ENCODE measurements at places on chromosomes 16 and 17.
A peak's percentile ranks its signal among the peaks of the same experiment; 100 is the strongest.

DNA sequence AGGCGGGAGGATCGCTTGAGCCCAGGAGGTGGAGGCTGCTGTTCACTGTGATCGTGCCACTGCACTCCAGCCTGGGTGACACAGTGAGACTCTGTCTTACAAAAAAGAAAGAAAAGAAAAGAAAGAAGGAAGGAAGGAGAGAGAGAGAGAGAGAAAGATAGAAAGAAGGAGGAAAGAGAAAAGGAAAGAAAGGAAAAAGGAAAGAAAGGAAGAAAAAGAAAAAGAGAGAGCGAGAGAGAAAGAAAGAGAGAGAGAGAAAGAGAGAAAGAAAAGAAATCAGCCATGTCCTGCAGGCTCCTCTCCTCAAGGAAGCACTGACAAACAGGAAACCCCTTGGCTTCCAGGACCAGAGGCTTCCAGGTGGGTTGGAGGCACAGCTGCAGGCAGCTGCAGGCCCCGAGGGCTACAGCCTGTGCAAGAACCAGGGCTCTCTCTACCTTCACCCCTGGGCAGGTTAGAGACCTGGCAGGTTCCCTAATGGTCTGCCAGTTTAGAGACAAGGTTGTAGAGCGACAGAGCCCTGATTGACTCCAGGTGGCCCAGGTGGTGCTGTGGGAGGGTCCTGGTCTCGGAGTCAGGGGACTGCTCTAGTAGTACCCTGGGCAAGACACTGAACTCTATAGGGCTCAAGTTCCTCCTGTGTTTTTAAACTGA is 53.8 kb downstream of the PECAM1 start:
- no peak for DNase-seq

DNA sequence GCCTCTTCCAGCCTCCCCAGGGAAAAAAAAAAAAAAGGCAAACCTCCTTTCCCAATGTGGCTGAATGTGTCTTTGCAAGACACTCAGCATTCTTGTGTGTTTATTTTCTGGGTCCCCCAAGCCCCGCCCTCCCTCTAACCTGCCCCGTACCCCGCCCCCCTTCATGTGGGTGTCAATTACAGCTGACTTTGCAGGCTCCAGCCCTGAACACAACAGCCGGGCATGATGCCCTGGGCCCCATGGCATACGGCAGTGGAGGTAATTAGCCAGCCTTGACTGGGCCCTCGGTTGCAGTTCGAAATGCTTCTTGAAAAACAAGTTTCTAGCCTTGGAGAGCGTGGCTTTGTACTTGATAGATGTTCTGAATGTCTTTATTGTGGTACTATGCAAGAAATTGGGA is 354.7 kb upstream of the RBFOX1 start:
- no peak for DNase-seq

- DNase-seq, result no peak
Measured at GRCh38 chr16:25317732-25318316, 60.2 kb upstream of the ZKSCAN2 start.

GRCh38 chr17:83071966-83072562 is 7.3 kb upstream of the METRNL start:
- DNase-seq, result no peak

- DNase-seq, result no peak
Measured at GRCh38 chr16:57348327-57348726, 10.3 kb upstream of the CCL22 start.

DNA sequence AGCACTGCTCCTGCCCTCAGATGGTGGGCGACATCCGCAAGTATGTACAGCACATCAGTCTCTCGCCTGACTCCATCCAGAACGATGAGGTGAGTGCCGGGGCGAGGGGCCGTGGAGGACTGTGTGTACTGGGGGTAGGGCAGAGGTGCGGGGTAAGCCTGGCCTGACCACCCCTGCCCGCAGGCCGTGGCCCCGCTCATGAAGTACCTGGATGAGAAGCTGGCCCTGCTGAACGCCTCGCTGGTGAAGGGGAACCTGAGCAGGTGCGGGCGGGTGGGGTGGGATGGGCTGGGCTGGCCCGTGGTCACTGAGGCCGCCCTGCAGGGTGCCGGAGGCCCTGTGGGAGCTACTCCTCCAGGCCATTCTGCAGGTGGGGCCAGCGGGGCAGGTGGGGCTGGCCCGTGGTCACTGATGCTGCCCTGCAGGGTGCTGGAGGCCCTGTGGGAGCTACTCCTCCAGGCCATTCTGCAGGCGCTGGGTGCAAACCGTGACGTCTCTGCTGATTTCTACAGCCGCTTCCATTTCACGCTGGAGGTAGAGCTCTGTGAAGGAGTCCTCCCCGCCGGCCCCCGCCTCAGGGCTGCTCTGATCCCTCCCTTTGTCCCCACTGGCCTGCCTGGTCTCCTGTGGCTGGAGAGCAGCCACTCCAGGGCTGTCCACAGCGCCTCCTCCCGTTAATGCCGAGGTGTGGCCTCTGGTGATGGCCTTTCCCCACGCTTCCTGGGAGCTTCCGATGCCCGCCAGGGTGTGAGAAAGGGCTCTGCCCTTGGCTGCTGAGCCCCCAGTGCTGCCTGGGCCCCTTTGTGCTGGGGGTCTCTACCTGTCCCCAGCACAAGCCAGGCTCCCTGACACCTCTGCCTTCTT is 5.0 kb downstream of the TSR3 start:
- DNase-seq, result no peak

DNA sequence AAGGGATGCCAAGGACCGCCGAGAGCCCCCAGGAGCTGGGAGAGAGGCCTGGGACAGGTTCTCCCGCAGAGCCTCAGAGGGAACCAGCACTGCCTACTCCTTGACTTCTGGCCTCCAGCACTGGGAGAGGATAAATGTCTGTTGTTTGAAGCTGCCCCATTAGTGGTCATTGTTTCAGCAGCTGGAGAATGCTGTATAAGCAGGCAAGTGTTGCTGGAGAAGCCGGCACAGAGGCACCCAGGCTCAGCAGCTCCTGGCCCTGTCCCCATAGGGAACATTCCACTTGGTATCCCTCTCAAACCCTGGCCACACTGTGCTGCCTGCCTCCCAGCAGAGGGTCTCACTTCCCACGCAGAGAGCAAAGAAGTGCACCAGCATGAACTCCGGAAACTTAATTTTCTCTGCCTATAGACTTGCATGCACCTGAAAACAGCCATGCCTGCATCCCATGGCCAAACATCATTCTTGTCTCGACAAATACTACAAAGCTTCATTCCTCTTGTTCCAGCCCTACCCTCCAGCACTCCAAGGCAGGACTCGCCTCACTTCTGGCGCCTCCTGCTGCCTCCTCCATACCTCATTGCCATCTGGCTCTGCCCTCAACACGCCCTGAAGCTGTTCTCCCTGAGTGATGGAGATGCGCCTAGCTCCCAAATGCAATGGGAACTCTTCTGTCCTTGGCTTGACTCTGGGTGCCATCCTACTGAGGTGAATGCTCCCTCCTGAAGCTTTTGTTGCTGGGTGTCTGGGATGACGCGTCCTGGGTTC is 88.1 kb downstream of the DNAH17 start:
- no peak for DNase-seq

DNA sequence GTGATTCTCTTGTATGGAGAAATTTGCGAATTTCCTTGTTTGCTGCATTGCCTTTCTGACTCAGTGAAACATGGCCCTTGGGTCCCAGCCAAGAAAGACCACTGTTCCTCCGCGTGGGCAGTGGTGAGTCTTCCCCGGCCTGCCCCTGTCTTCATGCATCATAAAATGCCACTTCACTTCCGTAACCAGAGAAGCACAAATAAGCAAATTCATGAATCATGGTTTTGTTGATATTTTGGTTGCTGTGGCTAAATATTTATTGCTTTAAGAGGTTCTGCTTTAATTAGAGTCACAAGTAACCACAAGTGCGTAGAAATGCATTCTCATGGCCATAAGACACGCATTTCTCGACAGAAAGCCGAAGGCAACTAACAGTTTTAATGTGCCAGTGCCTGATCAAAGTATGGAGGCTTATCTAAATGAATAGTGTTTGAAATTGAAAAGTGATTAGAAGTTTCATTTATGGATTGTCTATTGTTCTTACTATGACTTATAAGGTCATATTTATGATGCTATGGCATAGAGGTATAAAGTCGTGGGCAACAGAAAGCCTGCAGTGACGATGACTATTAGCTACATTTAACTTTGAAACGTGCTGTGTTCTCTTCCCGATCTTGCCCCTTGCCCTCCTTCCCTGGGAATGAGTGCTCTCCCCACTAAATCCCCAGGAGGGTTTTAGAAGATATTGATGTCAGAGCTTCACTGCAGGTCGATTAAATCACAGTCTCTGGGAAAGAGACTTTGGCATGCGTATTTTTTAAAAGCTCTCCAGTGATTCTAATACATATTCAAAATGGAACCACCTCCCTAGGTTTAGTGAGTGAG is 76.0 kb downstream of the WIPI1 start:
- DNase-seq, result peak; percentile 74

Data from ureter (tissue), 1 donor.